ENCODE measurements at places on chromosomes 11 and 22. TPM values are rescaled to one million over a fixed set of nuclear protein-coding genes. Genes with fewer than 3 reads are reported as not detected.

GRCh38 chr22:49524362-49524761 lies 303.3 kb downstream of the BRD1 start:
- DNase-seq = no peak

Gene MYEOV
- not detected for polyA plus RNA-seq

Gene EHF
- 0.22 TPM for polyA plus RNA-seq

DNA sequence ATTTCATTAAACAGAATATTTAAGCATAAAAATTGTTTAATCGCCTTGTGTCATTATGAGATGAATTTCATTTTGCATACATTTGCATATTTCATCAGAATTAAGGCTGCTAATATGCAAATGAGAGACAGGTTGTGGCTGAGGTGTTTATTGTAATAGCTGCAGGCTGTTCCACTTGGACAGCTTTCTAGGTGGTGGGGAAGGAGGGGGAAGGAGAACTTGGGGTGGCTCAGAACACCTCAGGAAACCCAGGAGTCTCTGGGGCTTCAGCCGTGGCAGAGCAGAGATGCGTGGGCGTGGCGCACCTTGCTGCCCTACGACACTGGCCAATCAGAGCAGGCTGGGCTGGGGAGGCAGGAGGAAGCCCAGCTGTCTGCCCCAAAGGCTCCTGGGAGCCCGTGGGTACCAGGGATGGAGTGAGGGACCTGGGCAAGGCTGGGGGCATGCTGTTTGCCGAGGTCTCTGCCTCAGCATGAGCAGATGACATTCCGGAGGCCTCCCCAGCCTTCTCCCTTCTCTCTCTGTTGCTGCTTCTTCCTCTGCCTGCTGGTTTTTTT lies 542.9 kb downstream of the MN1 start:
- peak; percentile 66 for DNase-seq
